ACHN (cell line): ENCODE measurements at places on chromosomes 7 and 10.

- DNase-seq, result no peak
Measured at GRCh38 chr10:4006858-4007257, 221.8 kb upstream of the KLF6 start.

DNA sequence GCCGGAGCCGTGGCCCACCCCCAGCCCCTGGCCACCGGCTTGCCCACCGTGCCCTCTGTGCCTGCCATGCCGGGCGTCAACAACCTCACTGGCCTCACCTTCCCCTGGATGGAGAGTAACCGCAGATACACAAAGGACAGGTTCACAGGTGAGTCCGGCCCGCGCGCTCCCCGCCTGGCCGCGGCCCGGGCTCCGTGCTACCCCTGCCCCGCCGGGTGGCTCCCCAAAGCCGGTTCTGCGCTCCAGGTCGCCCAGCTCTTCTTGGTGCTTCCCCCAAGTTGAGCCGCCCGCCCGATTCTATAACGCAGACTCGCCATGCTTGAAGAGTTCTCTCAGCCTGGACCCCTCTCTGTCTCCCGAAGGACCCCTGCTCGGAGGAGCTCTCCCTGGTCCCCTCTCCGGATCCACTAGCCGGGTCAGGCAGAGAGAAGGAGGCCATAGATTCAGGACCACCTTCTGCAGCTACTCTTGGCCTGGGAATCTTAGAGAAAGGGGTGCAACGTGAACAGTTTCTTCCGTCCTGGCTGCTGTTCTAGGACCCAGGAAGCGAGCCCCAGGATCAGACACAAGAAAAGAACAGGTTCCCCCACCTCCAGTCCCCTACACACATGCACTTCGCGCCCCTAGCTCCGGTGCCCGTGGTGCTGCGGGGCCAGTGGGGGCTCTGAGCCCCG, 999 bp downstream of the TLX1 start:
- DNase-seq, result no peak

- DNase-seq, result no peak
Measured at GRCh38 chr7:39083781-39084180, 106.1 kb downstream of the POU6F2 start.

DNA sequence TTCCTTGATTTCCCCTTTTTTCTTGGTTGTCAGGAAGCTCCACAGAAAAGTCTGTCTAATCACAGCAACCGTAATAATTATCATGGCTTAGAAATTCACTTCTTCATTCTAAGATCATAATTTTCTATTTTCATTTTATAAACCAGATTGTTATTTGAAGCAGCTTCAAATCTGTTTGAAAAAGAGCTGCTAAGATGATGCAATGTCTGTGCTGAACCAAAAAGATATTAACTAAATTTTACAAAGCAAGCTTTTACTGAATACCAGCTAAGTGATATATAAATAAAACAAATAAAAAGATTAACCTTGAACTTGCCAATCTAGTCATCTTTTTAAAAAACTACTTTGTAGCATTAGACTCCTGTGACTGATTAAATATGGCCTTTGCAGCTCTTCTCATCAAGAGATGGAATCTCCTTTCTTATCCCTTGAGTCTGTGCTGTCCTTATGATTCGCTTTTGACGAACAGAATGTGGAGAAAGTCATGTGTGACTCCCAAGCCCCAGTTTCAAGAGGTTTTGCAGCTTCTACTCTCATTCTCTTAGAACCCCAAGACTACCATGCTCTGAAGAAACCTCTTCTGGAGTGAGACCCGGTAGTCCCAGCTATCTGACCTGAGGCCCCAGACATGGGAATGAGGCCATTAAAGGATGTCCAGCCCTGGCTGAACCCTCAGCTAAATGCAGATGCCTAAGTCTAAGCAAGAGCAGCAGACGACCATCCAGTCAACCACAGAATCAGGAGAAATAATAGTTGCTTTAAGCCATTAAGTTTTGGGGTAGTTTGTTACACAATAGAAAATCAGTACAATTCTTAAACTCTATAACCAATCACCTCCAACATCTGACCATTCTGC, 14.4 kb downstream of the NAMPT start:
- DNase-seq, result no peak

DNA sequence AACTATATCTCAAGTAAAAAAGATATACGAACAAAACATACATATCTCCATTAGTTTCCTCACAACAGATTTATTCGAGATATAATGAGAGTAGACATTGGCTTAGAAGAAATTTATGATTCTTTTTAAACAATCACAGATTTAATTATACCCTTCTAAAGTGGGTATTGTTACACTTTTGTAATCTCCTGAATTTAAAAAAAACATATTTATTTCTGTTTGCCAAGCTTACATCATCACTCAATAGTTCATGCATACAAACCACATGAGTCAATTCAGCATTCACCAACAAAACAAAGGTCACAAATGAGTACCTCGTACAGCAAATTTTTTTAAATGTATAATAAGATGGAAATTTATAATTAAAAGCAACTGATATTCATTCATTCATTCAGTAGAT, 17.6 kb downstream of the LRRN3 start:
- no peak for DNase-seq

GRCh38 chr7:101718363-101719122, 89.4 kb upstream of the MYL10 start:
- no peak for DNase-seq
